ENCODE measurements at places on chromosomes 2 and 18. TPM values are rescaled to one million over a fixed set of nuclear protein-coding genes. Genes with fewer than 3 reads are reported as not detected.
A peak's percentile ranks its signal among the peaks of the same experiment; 100 is the strongest.

Gene CWC22
- 8.9 TPM for total RNA-seq

Gene C2orf80
- total RNA-seq = not detected

Gene DCDC2C
- total RNA-seq = not detected

- DNase-seq = no peak
Observed at GRCh38 chr18:66562279-66562678, 41.6 kb downstream of the CDH19 start.

DNA sequence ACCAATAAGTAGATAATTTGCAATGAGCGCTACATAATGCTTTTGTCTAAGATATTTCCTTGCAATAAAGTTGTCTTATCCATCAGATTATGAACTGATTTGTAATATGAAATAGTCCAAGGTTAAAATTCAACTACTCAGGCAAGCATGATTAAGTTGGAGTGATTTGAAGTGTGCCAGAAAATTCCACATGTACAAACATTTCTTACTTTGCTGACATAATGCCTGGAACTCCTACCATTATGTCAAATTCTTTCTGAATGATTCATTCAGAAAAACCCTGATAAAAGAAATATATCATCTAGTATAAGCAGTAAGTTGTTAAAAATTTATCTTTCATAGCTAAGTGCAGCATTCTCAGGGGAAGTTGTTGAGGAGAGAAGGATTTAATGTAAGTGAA lies 87.3 kb downstream of the CBLN2 start:
- peak; percentile 25 for DNase-seq

DNA sequence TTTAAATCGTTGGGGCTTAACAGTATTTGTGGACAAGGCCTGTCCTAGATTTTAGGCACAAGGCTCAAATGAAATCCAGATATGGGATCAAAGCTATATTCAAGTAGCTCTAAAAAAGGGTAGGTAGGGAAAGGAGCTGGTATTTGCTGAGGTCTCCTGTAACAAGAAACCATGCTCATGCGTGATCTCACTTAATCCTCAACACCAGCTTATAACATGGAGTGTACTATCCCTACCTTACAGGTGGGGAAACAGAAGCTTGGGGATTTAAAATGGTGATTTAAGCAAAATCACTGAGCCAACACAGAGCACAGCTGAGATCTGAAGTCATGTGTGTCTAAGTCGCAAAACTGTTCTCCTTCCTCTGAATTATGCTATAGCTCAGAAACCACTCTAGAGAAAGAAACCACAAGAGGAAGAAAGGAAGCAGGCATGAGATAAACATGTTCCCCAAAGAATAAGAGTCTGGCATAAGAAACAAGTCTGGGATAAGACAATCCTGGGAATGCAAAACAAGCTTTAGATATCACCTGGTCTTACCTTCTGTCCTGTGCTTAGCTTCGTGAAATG lies 43.1 kb downstream of the CYRIA start:
- DNase-seq = no peak

Data from H4 (cell line).